ENCODE measurements at places on chromosomes 6 and 20. TPM values are rescaled to one million over a fixed set of nuclear protein-coding genes. Genes with fewer than 3 reads are reported as not detected.

GRCh38 chr6:107695061-107695720 lies 128.9 kb downstream of the SCML4 start:
- DNase-seq = no peak

GRCh38 chr6:37060195-37060559 lies 54.7 kb downstream of the FGD2 start:
- no peak for DNase-seq

GRCh38 chr6:110537208-110538123 lies 61.1 kb upstream of the SLC22A16 start:
- peak; percentile 99 for DNase-seq

DNA sequence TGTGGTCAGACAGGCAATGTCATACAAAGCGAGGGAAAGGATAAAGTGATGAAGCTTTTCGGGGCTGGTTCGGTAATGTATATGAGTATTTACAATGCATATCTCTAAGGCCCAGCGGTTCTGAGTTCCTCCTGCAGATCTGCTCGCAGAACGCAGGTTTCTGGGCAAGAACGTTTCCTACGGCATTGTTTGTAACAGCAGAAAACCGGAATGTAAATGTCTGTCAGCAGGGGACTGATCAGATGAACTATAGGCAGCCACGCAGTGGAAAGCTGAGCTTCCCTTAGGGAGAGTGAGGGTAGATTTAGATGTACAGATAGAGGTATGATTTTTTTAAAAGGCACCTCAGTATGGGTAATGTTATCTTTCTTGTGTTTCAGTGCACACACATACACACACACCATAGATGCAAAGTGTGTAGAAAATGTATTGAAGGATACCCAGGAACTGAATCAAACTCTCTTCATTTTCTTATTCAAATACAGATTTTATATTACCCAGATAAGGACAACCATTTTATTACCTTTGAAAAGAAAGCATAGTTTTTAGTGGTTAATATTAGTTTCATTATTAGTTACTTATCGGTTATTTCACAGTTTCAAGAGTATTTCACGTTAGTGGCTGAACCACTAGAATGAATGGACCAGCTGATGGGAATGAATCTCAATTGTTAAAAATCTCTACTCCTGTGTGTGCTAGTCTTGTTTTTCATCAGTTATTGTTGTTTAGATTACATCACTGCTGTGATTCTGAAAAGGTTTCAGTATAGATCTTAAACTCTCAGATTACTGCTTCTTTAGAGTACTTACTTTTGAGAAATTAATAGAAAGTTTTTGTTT lies 56.2 kb downstream of the SNX9 start:
- no peak for DNase-seq

GRCh38 chr6:77097940-77098339 lies 365.4 kb downstream of the HTR1B start:
- no peak for DNase-seq

- no peak for DNase-seq
Observed at GRCh38 chr6:18672852-18673251, 285.7 kb downstream of the RNF144B start.

DNA sequence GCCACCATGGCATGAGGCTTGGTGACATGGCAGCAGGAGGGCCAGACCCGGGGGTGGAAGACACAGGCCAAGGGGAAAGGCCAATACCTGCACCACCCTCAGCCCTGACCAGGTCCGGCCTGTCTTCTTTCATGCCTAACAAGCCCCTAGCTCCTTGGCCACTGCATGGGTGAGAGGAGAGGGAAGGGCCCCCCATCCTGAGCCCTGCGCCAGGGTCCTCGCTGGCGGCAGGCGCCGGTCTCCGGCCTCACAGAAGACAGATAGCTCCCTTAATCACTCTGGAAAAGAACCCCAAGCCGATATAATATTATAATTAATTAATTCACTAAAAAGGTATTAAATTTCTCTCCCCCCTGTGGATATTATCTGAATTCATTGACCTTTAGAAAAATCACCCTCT lies 41.4 kb downstream of the MDFI start:
- DNase-seq = no peak

GRCh38 chr6:76790045-76790796 lies 673.1 kb downstream of the HTR1B start:
- DNase-seq = no peak

DNA sequence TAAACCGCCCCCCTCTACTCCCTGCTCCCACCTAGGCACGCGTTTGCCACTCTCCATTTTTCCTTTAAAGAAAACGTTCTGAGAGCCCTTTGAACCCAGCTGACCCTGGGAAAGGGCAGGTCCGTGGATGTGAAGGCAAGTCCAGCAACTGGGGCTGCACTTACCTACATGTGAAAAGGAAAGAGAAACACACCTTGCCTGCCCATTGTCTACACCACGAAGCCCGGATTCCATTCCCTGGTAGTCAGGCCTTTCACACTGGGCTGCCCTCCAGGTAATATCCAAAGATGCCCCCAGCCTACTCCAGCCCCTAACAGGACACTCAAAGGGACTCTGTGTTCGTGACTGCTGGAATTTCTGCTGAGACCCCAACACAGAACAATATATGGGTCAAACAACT lies 94.4 kb downstream of the CD83 start:
- DNase-seq = no peak

GRCh38 chr20:40960521-40960956 lies 68.1 kb upstream of the TOP1 start:
- DNase-seq = no peak

DNA sequence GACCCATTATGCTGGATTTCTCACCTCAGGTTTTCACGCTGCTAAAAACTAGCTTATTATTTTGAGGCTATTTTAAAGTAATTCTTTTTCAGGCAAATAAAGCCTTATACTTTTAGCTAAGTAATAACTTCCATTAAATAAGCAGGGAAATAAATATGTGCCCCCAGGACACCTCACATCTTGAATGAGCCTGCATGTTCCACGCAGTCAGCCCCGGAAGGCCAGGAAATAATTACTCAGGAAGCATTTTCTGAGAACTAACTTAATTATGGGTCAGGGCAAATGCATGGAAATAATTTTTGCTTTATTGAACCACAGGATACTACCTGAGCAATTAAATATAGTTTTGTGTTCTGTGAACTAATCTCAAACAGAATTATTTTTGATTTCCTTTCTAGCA lies 41.1 kb downstream of the STX7 start:
- DNase-seq = no peak

DNA sequence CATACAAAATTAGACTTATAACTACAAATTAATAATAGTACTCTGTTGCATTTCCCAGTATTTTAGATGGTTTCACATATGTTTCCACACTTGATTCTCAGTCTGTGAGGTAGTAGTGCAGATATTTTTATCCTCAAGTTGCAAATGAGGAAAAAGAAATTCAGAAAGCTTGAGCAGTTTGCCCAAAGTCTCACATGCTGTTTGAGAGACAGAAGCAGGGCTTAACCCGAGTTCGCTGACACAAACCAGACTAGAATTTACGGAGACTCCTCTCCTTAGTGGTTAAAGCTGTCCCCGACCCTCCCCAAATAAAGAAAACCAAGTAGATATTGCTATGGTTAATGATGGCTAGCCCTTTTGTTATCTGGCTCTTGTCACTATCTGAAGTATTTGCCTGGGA lies 126.2 kb downstream of the TIAM2 start:
- no peak for DNase-seq

GRCh38 chr6:117771403-117771802 lies 96.1 kb downstream of the NUS1 start:
- no peak for DNase-seq

DNA sequence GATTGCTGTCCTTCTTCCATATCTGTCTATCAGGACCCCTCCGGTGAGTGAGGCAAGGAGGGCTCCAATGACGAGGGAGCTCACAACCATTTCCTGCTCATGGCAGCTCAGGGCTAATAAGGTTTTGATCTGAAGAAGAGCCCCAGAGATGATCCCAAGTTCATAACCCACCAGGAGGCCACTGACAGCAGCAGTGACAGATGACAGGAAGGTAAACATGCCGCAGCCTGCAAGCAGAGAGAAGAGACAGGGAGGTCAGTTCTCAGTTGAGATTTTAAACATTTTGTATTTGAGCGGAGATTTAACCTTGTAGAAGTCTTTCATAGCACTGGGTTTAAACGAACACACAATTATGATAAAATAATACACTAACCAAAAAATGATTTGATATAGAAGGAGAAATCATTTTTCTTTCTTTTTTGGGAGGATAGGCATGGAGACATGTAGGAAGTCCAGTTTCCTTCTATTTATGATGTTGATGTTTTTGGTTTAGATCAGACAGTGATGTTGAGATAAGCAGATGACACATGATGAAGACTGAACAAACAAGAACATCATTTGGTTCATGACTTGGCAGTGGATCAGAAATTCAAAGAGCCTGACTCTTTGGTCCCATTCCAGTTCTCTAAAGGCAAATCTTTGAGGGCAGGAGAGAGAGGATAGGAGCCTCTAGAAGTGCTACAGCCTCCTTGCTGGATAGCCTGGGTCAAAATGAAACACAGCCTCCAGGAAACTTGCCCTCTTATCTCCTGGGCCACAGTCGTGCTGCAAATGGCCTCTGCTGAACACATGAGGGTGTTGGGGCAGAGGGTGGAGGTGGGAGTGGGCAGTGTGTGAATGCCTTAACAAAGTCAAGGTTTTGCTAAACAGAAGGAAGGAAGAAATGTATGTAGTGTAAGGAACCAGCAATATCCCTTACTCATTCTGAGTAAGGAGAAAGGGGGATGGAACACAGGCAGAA lies 22.6 kb downstream of the SLC2A12 start:
- DNase-seq = no peak

Gene ERVFRD-1
- total RNA-seq = not detected

Gene RSPH4A
- not detected for total RNA-seq

Gene TINAG
- 17.9 TPM for total RNA-seq

Gene PRL
- total RNA-seq = not detected

Data from epithelial cell of proximal tubule (primary cell).